ENCODE measurements at places on chromosomes 6 and 20. TPM values are rescaled to one million over a fixed set of nuclear protein-coding genes. Genes with fewer than 3 reads are reported as not detected.

DNA sequence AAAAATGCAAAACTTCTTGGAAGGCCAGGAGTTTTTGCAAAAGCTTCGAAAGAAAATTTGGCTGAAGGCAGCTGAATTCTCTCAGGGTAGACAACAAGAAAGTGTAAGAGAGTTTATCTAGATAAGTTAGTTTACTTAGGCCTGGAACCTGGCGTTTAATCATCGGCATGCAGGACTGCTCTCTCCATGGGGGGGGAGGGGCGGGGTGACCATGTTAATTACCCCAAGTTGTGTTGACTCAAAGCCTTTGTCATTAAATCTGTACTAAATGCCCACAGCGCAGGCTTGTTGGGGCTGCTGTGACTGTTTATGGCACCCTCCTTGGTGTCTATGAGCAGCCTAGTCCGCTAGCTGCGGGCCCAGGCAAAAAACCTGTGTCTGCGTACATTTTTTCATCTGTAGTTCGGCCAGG lies 20.1 kb upstream of the ZNF451 start:
- DNase-seq = no peak

GRCh38 chr6:21587961-21588480 lies 5.5 kb upstream of the SOX4 start:
- peak; percentile 73 for DNase-seq

DNA sequence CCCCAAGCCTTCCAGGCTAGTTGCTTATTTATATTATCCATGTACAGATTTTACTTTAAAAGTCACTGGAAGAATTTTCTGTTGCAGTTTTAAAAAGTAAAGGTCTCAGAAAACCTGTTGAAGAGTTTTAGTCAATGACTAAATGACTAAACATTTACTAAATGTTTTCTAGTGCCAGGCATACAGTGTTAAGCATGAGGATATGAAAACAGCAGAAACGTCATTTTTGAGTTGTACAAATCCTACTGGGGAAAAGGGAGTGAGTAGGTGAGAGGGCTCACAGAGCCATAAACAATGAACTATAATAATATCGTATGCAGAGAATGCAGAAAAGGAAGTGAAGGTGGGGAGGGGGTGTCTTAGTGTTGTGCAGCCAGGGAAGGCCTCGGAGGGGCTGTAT lies 66.3 kb downstream of the MAN1A1 start:
- DNase-seq = no peak

Gene NR2E1
- not detected for total RNA-seq

DNA sequence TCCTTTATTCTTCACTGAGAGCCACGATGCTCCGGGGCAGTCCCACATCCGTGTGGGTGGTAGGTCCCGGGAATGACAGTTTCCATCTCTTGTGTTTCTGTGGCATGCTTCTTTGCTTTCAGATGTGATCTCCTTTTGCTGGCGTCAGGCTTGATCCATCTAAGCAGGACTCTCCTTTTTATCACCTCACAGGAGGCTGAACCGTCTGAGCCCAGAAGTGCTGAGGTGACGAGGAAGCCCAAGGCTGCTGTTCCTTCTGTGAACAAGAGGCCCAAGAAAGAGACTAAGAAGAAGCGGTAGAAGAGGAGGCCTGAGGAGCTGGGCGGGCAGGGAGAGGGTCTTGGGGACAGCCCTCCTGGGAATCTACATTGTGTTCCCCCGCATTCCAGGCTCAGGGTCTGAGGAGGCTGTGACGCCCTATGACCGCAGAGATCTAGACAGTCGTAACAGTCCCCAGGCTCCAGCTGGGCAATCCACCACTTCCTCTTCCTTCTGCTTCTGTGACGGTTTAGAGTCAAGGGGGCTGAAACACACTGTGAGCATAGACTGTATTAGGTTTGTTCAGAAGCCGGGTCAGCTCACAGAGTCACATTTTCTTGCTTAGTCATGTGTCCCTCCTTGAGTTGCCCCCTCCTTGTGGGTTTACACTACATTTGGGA lies 26.8 kb downstream of the MANBAL start:
- DNase-seq = no peak

Gene CPXM1
- 4.9 TPM for total RNA-seq

Gene PFDN4
- 48.8 TPM for total RNA-seq

GRCh38 chr20:63082308-63082938 lies 75.7 kb upstream of the BHLHE23 start:
- DNase-seq = no peak

DNA sequence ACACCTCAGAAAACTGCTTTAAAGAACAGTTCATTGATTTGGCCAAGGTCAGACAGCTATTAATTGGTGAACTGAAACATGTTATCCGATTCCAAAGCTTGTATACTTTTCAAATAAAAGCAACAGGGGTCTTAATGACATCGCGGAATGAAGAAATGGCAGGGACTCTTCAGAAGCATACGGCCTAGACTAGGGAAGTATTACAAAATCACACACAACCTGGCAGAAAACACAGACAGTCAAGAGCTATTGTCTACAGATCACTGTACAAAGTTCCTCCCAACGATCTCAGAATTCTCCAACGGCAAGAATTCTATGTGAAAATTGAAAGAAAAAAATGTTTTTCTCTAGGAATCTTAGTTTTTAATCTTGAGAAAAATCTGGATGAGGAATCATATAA lies 105.5 kb downstream of the PTPRK start:
- no peak for DNase-seq

- no peak for DNase-seq
These were observed 2.4 kb upstream of the PRPH2 start for GRCh38 chr6:42724825-42725224.

Gene RIOK1
- 7.9 TPM for total RNA-seq

DNA sequence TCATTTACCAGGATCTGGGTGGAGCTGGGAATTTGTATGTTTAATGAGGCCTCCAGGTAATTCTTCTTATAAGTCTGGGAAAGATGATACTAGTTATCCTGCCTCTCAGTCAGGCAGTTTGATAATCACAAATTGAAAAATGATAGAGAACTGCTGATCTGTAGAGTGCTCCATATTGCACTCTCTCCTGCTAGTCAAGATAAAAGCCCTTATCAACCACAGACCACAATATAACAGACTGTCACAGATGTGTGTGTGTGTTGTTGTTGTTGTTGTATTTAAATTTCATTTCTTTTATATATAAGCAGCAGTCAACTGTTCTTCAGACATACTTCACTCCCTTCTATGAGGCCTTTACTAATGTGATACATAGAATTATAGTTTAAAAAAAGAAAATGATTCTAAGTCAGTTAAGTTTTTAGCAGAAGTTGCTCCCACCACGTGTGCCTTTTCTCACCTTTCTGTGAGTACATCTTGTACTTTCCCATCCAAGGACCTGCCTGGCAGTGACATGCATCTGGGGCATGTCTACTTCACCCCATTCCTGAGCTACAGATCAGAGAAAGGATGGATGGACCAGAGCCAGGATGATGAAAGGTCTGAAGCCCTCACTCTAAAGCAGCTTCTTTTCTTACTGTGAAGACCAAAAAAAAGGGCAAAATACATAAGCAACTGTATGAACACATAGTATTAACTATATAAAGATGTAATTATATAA lies 29.8 kb downstream of the TENT5A start:
- no peak for DNase-seq

Gene TBXT
- total RNA-seq = not detected

- DNase-seq = no peak
These were observed 6.2 kb upstream of the RBCK1 start for GRCh38 chr20:401682-402495.

GRCh38 chr6:165983112-165984072 lies 184.3 kb downstream of the TBXT start:
- no peak for DNase-seq

All from body of pancreas (tissue), 4 donors.